Stimulated activated CD4-positive, alpha-beta T cell treated with anti-CD3 and anti-CD28 coated beads, Interleukin-1b, Interleukin-23, amount 100 ng/mL, for 1 hour (primary cell): ENCODE measurements at places on chromosomes 13 and 19.

DNA sequence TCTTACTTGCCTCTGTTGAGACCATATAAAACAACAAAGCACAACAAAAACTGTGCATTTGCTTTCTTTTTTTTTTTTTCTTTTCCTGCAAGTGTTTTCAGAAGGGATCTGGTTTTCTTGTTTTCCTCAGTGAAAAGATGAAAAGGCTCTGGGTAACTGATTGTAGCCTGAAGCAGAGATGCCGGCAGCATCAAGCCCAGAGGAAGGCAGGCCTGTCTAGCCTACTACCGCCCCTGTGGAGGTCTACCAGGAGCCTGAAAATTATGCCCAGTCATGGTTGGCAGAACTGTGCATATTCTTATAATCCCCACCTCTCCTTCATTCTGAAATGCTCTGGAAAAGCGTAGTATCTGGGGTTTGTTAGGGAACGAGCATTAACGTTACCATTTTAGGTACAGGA lies 32.6 kb upstream of the MEDAG start:
- no peak for DNase-seq

- DNase-seq: no peak
Observed at GRCh38 chr13:97321616-97322321, 99.6 kb downstream of the MBNL2 start.

GRCh38 chr19:30344446-30345425 lies 27.4 kb upstream of the ZNF536 start:
- no peak for DNase-seq

GRCh38 chr19:39937094-39937720 lies 2.8 kb upstream of the FCGBP start:
- DNase-seq: no peak

DNA sequence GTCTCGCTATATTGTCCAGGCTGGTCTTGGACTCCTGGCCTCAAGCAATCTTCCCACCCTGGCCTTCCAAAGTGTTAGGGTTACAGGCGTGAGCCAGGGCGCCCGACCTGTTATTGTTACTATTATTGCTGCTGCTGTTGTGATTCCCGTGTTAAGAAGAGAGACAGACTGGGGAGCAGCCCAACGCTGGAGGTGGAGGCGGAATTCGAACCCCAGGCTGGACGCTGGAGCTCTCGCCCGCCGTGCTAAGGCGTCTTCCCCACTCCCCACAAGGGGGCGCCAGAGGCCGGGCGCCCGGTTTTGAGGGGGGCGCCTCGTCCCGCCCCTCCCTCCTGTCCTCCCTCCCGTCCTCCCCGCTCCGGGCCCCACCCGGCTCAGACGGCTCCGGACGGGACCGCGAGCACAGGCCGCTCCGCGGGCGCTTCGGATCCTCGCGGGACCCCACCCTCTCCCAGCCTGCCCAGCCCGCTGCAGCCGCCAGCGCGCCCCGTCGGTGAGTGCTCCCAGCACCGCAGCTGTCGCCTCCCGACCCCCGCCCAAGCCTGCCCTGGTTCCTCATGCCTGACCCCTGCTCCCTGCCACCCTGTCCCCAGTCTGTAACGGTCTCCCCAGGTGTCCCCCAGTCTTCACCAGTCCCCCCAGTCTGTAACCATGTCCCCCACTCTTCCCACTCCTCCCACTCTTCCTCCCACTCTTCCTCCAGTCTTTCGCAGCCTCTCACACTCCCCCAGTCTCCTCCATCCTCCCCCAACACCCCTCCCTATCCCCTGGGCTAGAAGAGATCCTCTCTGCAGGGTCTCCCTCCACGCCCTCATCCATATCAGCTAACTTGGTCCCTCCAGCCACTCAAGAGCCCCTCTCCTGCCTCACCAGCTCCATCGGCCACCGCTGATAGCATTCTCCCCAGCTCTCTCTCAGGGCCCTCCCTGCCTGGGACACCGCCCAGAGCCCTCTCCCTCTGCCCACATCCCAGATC lies at the start of gene EHD2:
TSS of gene EHD2 (plus strand) at position 377 of the 976 bp plus-strand sequence. CDS start 3,191 bp downstream, outside the sequence.
- peak; percentile 33 for DNase-seq

- peak; percentile 68 for DNase-seq
Observed at GRCh38 chr19:43624933-43625332, 5.5 kb upstream of the ZNF428 start.

- DNase-seq: no peak
Observed at GRCh38 chr19:1122972-1123363, 19.2 kb downstream of the GPX4 start.

DNA sequence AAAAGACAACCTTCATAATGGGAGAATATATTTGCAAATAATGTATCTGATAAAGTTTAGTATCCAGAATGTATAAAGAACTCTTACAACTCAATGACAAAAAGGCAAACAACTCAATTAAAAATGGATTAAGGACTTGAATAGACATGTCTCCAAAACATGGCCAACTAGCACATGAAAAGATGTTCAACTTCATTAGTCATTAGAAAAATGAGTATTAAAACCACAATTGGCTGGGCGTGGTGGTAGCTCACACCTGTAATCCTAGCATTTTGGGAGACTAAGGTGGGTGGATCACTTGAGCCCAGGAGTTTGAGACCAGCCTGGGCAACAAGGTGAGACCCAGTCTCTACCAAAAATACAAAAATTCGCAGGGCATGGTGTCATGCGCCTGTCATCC lies 18.8 kb upstream of the ZMYM5 start:
- no peak for DNase-seq

GRCh38 chr13:80979035-80979641 lies 638.2 kb upstream of the SPRY2 start:
- DNase-seq: no peak

DNA sequence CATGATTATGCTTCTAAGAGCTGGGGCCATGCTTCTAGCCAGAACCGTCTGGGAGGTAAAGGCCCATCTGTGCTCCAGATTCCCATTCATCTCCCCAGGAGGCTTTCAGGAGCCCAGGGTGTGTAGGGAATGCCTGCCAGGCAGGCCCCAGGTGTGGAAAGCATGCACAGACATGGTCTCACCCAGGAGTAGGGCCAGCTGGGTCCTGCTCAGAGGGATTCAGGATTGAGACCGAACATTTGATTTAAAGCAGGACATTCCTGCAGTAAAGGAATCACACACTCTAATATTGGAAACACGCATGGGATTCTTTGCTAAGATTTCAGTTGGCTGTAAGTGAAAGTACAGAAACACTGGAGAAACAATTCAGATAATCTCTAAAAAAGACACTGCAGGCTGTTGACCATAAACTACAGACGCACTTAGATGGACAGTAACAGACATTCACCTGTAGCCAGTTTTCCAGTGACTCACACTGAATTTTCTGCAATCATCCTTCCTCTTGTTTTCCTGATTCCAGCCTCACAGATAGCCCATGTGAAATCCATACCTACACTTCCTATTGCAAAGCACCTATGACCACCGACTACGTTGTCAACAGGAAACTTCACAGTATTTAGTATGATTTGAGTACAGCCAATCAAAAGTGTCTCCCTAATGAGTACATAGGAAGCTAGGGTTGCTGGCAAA lies 257.8 kb downstream of the TBC1D4 start:
- no peak for DNase-seq

- no peak for DNase-seq
Observed at GRCh38 chr13:79847882-79848592, 367.1 kb downstream of the NDFIP2 start.

DNA sequence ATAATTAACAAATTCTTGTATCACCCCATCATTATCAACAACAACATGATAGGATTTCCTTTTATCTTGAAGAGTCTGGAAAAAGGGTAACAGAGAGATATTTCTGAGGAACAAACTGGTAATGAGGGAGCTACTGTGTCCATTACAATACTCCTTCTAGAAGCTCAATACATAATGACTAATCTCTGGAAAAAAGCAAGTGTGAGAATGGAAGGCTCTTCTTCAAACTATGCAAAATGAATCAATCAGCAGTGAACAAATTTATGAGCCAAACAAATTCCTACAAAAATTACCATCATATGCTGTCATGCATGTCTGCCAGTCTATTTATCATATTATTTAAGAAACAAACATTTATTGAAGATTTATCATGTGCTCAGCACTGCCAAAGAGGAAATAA lies 30.0 kb upstream of the USPL1 start:
- no peak for DNase-seq

DNA sequence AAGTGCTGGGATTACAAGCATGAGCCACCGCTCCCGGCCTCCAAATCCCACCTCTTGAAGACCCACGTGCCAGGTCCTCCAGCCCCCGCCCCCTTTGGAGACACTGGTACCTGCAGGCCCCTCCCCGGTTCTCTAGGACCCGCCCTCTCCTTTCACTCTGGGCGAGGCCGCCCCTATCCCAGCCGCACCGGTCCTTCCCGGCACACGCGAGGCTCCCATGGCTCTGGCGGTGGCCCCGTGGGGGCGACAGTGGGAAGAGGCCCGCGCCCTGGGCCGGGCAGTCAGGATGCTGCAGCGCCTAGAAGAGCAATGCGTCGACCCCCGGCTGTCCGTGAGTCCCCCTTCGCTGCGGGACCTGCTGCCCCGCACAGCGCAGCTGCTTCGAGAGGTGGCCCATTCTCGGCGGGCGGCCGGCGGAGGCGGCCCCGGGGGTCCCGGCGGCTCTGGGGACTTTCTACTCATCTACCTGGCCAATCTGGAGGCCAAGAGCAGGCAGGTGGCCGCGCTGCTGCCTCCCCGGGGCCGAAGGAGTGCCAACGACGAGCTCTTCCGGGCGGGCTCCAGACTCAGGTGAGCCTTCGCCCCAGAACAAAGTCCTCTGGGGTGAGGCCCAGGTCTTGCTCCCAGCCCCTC lies at the start of gene CBLC:
TSS of gene CBLC (plus strand) at position 176 of the 633 bp plus-strand sequence. CDS start at position 218, 42 bp downstream.
- no peak for DNase-seq

DNA sequence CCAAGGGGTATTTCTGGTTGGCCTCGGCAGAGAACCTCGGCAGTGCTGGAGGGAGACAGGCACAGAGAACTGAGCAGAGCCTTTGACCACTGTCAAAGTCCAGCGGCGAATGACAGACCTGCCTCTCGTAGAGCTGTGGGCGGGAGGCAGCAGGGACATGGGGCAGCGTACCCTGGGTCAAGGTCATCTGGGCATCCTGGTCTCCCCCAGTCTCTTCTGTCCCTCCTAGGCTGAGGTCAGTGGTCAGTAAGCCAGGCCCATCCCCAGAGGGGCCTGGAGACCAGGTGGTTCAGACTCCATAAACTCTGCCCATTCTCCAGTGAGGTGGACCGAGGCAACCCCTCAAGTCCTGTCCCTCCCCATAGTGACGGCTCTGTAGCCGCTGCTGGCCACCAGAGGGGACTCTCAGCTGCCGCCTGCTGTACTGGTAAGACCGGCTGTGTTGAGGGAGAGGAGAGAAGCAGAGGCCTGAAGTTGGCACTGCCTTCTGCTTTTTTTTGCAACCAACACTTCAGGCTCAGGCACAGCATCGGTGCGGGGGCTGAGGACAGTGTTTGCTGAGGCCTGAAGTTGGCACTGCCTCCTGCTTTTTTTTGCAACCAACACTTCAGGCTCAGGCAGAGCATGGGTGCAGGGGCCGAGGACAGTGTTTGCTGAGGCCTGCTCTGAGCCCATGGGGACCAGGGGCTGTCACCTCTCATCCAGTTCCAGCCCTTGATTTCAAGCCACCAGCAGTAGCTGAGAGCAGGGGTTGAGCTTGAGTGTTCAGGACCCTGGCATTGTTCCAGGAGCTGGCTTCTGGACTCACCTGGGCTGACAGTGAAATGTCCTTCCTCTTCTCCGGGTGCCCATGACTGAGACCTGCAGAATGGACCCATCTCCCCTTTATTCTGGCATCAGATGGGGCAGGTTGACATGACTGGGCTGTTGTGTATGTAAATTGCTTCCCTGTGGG lies at the start of gene PGLYRP2:
TSS of gene PGLYRP2 (minus strand) at position 111 of the 955 bp plus-strand sequence. CDS start 130 bp downstream, outside the sequence.
- no peak for DNase-seq

GRCh38 chr13:33016414-33017322 lies at the start of gene KL:
Gene KL, plus strand, starts transcription at chr13:33016423. Its CDS starts 18 bp downstream, at chr13:33016441.
- DNase-seq: no peak

DNA sequence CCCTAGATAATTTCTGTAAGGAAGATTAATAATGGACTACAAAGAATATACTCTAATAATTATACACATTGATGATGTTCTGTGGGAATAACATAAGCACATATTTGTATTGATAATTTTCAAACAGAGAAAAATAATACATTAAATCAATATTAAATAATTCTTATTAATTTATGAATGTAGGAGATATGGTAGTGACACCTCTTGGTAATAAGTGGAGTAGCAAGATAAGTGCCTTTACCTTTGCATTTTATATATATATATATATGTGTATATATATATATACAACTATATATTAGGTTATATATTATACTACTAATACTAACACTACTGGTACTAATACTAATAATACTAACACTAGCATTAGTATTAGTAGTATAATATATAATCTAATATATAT lies 905.8 kb downstream of the SLITRK1 start:
- DNase-seq: no peak

- DNase-seq: no peak
Observed at GRCh38 chr13:46008631-46009030, 43.9 kb downstream of the ZC3H13 start.

GRCh38 chr13:59774491-59774971 lies 389.2 kb downstream of the DIAPH3 start:
- no peak for DNase-seq

DNA sequence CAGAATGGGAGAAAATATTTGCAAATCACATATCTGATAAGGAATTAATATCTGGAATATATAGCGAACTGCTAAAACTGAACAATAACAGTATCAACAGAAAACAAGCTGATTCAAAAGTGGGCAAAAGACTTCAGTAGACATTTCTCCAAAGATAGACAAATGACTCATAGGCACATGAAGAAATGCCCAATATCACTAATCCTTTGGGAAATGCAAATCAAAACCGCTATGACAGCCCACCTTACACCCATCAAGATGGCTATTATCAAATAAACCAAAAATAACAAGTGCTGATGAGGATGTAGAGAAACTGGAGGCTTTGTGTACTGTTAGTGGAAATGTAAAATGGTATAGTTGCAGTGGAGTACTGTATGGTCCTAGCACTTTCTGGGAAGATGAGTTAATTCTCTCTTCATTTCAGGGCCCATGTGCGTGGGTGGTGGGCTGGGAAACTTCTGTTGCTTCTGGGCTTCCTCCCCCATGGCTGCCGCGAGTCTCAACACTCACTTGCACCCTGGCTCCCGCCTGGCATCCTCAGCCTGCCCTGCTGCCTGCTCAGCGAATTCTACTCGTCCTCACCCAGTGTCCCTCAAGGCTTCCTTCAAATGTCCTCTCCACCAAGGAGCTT lies 12.4 kb upstream of the GJA3 start:
- DNase-seq: no peak

DNA sequence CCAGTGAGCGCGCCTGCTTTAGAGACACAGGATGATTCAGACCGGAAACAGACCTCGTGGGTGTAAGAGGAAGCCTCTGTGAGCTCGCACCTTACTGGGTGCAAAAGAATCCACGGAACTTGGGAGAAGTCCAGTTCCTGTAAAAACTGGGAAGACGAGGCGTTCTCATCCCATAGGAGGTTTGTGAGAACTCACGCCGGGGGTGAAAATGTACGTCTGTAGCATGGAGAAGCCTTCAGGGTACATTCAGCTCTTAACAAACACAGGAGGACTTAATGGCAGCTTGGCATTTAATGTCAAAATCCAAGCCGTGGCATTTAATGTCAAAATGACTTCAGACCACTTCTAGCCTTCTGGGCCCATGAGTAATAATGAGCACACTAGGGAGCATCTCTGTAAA lies 17.4 kb upstream of the OR7D2 start:
- DNase-seq: no peak
